ENCODE measurements at places on chromosomes 1 and 21. TPM values are rescaled to one million over a fixed set of nuclear protein-coding genes. Genes with fewer than 3 reads are reported as not detected.

GRCh38 chr1:156586892-156587477 is 4.6 kb upstream of the NAXE start:
- ATAC-seq = no peak

DNA sequence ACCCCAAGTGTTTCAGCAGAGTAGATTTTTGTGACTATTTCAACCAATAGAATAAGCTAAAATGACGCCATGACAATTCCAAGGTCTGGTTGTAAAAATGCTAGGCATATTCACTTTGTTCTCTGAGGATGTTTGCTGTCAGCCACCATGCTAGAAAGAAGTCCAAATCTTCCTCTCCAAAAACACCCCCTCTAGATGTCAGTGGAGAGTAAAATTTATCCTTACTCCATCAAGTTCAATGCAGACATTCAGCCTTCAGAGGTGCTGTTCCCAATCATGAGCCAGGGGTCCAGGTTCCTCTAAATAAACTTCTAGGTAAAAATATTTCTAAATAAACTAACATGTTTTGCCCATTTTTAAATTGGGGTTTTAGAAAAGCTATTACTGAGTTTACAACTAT is 395.4 kb upstream of the ADAMTS5 start:
- ATAC-seq = no peak

DNA sequence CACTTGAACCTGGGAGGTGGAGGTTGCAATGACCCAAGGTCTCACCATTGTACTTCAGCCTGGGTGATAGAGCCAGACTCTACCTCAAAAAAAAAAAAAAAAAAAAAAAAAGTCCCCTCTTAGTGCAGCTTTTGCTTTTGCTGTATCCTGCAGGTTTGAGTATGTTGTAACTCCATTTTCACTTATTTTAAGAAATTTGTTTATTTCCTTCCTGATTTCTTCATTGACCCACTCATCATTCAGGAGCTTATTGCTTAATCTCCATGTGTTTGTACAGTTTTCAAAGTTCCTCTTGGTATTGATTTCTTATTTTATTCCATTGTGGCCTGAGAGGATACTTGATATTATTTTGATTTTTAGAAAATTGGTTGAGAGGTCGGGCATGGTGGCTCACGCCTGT is 50.9 kb upstream of the AK4 start:
- no peak for ATAC-seq

GRCh38 chr1:112794654-112795239 is 79.6 kb upstream of the PPM1J start:
- ATAC-seq = no peak

GRCh38 chr1:150268340-150268704 is 494 bp downstream of the APH1A start:
- ATAC-seq = peak; percentile 46

DNA sequence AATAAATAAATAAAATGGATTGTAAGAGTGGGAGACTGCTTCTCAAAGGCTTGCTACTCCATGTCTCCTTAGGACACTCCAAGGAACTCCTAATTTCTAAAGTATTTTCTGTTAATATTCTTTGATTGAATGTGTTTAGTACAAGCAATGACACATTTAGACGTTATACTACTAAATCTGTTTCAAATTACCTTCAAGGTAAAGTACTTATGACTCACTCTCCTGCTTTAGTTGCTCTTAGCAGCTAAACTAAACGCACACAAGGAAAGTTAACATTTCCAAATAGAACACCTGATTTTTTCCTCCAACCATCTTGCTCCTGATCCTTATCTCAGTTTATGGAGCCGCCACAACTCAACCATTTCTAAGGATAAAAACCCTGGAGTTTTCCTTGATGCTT is 969.8 kb upstream of the ADGRL4 start:
- no peak for ATAC-seq

GRCh38 chr1:16064536-16065268 is 8.7 kb downstream of the FAM131C start:
- ATAC-seq = no peak

DNA sequence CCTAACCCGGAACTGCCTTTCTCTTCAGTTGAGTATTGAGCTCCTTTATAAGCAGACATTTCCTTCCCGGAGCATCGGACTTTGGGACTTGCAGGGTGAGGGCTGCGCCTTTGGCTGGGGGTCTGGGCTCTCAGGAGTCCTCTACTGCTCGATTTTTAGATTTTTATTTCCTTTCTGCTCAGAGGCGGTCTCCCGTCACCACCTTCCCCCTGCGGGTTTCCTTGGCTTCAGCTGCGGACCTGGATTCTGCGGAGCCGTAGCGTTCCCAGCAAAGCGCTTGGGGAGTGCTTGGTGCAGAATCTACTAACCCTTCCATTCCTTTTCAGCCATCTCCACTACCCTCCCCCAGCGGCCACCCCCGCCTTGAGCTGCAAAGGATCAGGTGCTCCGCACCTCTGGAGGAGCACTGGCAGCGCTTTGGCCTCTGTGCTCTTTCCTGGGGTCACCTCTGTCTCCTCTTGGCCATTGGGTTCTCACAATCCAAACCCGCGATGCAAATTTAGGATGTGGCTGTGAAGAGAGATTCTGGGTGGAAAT is 3.7 kb downstream of the OLIG2 start:
- no peak for ATAC-seq

DNA sequence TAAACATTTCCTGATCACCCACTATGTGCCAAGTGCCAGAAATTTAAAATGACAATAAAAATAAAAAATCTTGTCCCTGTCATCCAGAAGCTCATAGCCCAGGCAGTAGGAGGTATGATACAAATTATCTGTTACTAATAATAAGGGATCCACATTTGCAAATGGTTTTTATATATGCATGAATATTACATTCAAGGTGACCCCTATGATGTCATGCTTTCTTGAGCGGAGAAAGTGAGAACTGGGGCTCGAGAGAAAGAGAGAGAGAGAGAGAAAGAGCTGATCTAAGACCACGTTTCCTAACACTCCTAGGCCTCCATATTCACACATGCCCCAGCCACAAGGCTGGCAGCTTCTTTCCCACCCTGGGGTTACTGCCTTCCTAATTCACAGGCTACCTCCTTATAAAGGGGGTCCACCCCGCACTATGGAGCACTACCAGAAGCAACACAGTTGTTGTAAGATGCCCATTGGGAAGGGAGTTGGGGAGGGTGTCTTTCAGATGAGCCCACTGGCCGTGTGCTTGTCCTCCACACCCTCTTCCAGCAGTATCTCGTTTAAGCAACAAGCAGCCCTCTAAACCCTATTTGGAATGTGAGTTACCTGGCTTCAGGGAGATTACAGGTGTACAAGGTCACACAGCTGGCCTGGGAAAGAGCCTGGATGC is 28.8 kb upstream of the LRRN2 start:
- no peak for ATAC-seq

GRCh38 chr1:187338762-187339412 is 510.1 kb downstream of the PLA2G4A start:
- ATAC-seq = no peak

- no peak for ATAC-seq
Measured at GRCh38 chr1:26761217-26761616, 26.5 kb upstream of the PIGV start.

DNA sequence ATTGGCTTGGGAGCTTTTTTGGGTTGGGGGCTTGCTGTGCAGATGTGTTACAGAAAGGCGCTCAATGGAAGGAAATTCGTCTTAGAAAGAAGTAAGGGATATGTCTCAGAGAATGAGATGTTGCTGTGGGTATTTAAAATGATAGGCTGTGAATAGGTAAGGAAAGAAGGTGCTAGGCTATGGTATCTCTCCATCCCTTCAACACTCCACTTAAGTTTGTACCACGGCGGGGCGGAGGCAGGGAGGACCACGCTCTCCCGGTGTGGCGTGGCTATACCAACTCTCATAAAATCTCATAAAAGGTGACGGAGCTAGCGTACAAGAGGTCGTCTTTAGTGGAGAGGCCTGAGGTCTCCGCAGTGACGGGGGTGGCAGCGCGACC is 305 bp upstream of the RPS6KC1 start:
- ATAC-seq = no peak

- ATAC-seq = peak; percentile 49
Measured at GRCh38 chr1:15229707-15230131, 17.3 kb upstream of the FHAD1 start.

DNA sequence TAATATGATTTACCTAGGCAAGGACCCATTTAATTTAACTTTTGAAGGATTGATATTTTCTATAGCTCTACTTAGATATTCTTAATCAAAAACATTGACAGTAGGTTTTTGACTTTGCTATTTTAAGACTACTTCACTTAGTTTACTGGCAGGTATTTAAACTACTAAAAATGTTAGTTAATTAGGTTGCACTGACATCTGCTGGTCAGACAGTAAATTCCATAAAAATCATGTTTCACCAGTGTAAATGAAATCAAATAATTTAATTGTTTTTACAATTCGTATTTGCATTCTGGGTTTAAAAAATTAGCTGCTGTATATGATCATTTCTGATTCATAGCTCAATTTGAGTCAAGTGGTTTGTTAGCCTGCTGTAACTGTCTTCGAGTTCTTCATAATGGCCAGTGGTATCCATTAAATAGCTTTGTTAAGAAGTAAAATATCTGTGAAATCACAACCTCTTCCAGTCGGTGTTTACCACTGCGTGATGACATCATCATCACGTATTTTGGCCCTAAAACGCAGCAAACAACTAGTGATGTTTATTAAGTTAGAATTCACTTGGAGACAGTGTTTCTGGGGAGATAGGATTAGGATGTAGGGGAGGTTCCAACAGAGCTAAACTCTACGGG is 26.2 kb downstream of the EXTL2 start:
- peak; percentile 17 for ATAC-seq

GRCh38 chr1:98057236-98057910 is 136.5 kb upstream of the DPYD start:
- no peak for ATAC-seq

- ATAC-seq = no peak
Measured at GRCh38 chr1:63864224-63864641, 90.4 kb downstream of the ROR1 start.

Gene TENT5C
- total RNA-seq = 1.5 TPM

Gene RAB3B
- 0.28 TPM for total RNA-seq

Gene NBPF4
- total RNA-seq = not detected

Gene LDLRAP1
- total RNA-seq = 35.0 TPM

Gene FBXO28
- total RNA-seq = 18.7 TPM

Measured in motor neuron (in vitro differentiated cells).